ENCODE measurements at places on chromosomes 2 and 18.
A peak's percentile ranks its signal among the peaks of the same experiment; 100 is the strongest.

DNA sequence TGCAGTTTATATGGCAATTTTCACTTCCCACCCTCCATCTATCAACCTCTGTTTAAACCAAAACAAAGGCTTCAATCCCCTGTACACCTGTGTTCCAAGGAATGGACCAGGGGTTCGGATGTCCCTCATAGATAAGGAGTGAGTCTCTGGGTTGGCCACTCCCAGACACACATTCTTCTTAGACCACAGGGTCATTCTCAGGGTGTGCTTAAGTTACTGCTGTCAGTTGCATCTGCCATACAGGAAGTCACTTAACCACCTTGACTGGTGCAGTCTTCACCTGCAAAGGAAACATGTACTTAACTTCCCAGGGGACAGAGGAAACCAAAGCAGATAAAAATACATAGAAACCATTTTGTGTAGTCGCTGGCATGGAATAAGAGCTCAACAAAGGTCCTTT, 151.0 kb upstream of the NDUFV2 start:
- no peak for DNase-seq

DNA sequence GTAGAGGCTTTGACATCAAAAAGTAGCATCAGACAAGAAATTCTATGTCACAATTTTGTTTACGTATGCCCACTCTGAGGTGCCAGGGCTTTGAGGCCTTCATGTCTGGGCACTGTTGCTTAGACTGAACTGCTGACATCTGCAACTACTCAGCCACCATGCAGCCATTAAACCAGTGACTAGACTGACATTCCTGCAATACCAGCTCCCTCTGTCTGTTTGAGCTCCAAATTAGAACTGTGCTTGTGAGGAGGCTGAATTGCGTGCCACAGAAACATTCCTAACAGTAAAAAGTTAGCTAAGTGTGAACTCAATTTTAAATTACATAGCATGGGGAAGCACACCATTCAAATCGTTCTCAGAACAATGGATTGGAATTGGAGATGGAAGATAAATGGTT, 163.2 kb downstream of the INSIG2 start:
- DNase-seq, result peak; percentile 37

GRCh38 chr2:58543442-58543841, 302.3 kb upstream of the FANCL start:
- no peak for DNase-seq

- DNase-seq, result no peak
Observed at GRCh38 chr2:60422826-60423483, 130.5 kb downstream of the BCL11A start.

GRCh38 chr2:240284503-240285259, 144.2 kb upstream of the OTOS start:
- DNase-seq, result no peak

GRCh38 chr2:98464772-98465310, 20.2 kb downstream of the INPP4A start:
- no peak for DNase-seq

DNA sequence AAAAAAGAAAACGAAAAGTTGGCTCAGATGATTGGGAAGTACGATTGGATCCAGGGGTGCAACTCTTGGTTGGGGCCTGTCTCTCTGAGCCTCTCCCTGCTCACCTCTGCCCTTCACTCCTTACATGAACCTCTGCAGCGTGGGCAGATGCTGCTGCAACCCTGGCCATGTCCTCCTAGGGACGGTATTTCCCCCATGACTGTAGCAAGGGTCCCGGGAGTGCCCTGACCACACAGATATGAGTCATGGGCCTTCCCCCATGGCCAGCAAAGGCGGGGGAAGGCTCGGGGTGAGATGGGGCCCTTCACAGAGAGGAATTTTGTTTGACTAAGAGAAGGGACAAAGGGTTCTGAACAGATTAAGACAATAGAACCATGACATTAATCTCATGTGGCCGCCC, 129.0 kb downstream of the NCK2 start:
- no peak for DNase-seq

- no peak for DNase-seq
Observed at GRCh38 chr18:76806301-76806700, 16.1 kb upstream of the ZNF236 start.

DNA sequence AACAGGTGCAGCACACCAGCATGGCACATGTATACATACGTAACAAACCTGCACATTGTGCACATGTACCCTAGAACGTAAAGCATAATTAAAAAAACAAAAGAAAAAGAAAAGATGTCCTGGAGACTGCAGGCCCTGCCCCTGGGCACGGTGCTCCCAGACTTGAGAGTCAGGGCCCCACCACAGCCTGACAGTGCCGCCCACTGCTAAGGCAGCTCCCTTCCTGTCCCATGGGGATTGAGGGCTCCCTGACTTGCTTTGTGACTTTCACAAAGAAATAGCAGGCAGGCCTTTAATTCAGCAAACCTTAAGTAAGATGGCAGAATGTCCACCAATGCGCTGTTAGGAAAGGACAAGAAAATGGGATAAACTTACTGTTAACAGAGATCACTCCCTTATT, 116.8 kb downstream of the NDUFA10 start:
- DNase-seq, result no peak

DNA sequence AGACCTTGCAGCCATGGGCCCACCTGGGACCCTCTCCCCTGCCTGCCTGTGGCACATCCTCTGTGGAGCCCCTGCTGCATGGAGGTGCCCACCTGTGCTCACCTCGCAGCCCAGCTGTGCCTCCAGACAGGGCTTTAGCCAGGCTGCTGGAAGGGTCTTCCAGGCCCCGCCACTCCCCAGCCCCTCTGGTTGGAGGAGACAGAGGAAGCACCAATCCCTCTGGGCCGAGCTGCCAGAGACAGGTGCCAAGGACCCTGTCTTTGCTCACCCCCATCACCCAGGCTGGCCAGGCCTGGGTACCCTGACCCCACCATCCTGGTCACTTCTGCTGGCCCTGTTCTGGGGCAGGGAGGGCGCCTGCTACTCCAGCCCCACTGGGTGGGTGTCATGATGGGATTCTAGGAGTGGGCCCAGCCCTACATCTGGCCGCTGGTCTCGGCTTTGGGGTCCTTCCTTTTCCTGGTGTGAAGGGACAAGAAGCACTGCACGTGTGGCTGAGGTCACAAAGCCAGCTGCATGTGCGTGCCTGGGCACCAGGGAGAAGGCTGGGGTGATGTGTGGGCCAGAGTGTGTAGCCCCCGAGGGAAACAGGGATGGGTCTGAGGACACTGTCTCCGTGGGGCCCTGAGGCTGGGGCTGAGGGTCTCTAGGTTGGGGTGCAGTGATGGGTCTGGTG, 9.3 kb upstream of the NEU4 start:
- DNase-seq, result no peak

GRCh38 chr2:172869861-172870260, 134.2 kb downstream of the RAPGEF4 start:
- DNase-seq, result no peak

GRCh38 chr2:73987109-73987947, 2.6 kb downstream of the TET3 start:
- no peak for DNase-seq

DNA sequence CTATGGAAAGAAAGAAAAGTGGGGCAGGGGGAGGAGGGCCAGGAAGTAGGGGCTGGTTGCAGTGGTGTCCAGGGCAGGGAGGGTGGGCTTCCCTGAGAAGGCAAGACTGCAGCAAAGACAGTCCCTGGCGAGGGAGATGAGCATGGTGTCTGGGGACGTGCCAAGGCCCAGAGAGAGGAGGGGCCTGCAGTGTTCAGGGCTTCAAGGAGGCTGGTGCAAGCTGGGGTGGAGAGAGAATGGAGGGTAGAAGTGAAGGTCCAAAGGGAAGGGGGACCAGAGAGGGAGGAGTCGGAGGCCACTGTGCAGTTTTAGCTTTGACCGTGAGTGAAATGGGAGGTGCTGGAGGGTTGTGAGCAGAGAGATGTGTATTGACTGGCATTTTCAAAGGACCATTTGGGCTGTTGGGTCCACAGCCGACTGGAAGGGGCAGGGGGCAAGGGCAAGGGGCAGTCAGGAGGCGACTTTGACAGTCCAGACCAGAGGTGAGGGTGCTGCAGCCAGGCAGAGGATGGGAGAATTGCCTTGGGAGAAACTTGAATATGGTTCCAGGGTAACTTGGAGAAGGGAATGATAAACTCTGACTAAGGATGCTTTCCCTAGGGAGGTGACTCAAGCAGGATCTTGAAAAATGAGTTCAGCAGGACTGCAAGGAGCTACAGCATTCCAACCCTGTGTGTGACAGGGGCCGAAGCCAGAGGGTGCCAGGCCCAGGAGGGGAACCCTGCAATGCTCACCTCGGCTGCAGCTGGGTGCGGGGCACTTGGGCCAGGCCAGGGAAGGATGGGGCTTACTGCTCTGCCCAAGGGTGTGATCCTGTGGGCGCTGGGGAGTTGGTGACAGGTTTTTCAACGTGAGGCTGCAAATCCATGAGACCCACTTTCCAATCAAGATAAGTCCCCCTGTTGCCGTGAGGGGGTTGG, 177.1 kb upstream of the HAAO start:
- peak; percentile 28 for DNase-seq

- peak; percentile 73 for DNase-seq
Observed at GRCh38 chr2:27754138-27754588, 17.4 kb upstream of the MRPL33 start.

DNA sequence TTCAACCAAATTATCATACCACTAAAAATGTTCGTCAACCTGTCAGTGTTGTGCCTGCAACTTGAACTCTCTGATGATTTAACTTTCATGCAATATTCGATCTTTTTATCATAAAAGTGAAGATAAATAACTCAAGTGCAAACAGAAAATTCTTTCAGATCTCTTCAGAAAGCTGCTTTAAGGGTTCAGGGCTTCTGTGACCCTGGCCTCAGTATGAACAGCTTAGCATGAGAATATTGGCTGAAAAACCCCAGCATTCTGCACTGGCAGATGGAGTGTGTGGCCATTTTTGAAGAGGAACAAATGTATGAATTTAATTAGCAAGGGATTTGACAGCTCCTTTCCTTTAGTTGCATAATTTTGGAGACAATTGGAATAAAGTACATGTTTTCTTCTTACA, 851.4 kb upstream of the SOX11 start:
- no peak for DNase-seq

DNA sequence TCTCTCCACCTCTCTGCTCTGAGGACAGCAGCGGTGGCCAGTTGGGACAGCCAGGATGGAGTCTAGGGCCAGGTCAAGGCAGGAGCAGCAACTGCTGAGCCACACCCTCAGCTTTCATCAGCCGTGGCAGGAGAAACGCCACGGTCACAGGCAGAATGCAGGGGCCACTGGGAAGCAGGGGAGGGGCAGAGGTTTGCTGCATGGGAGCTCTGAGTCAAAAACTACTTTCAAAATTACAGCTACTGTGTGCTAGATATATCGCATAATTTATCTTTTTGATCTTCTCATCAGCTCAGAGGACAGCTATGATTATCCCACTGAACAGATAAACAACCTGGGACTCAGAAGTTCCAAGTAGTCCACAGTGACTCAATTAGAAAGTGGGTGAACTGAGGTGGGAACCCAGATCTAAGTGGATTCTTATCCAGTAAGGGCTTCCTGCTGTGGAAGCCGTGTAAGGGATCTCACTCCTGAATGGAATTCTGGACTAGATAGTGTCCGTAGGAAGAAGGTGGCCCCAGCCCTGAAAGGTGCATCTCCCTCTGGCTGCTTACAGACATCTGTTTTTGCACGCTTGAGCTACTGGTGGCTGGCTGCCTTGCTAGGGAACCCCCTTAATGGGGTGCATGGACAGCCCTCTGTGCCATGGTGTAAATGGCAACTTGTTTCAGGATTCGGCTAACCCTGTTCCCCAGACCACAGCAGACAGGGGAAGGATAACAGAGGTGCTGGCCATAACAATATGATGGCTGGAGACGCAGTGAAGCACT, 194.6 kb upstream of the SMAD2 start:
- no peak for DNase-seq

DNA sequence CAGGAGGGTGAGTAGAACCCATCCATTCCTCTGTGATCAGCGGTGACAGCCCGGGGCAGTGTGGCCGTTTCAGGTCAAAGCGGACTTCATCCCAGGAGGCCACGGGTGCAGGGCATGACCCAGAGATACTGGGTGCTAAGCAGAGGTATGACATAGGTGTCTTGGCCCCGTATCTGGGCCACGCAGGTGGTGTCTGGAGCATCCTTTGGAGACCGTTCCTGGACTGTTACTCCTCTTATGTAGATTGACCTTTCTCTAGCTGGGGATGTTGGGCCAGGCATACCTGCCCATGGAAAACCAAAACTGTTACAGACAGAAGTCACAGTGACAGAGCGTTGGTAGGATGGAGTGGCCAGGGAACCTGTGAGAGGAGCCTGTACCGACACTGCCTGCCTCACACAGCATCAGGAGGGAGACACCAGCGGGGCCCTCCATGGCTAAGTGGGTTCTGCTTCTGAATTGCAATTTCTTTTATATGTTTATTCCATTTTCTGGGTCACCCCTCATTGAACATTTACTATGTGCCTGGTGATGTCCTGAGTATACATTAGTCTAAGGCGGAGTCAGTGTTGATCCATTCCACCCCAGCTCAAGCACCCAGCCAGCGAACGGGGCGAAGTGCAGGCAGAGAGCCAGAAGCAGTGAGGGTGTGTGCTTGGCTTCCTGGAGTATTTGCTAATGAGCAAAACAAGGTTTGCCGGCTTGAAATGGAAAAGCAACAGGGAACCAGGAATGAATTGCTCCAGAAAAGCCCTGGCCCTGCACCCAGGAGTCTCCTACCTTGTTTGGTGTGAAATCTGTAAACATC, 141.7 kb downstream of the SH3RF3 start:
- DNase-seq, result peak; percentile 63

DNA sequence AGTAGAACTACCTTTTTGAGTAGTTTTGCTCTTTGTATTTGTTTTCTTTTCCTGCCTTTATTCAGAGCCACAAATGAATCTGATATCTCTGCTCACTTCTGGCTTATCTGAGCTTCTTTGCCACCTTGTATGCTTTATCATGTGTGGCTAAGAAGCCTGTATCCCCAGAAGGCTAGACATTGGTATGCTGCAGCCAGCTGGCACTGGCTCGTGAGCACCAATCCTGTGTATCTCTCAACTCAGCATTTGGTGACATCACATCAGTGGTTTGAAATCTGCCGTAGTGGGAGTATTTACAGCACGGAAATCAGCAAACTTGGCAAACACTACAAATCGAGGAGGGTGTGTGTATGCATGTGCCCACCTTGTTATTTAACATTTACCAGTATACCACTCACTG, 183.7 kb upstream of the LHCGR start:
- DNase-seq, result no peak

DNA sequence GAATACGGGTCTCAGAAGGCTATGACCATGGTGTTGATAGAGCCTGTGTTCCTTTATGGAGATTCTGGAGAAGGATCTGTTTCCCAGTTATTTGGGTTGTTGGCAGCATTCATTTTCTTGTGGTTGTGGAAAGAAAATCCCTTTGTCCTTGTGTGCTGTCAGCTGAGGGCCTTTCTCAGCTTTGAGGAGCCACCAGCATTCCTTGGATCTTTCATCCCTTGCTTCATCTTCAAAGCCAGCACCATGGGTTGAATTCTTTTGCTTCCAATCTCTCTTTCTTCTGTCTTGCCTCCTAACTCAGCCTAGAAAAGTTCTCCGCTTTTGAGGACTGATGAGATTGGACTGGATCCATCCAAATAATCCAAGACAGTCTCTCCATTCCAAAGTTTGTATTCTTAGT, 103.2 kb upstream of the MMADHC start:
- no peak for DNase-seq

DNA sequence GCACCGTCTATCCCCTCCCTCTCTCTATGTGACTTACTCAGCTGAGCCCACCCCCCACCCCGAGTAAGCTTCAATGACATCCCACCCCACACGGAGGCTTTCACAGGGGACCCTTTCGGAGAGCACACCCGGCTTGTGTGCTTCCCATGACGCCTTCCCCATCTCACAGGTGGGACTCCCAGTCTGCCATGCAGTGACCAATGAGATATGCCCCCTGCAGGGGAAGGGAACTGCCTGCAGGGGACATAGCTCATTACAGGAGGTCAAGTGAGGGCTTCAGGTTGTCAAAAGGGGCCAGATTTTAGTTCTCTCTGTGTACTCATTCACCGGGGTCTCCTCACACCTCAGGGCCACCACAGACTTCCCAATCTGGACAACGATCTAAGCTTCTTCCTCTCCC, 112.6 kb downstream of the GAREM1 start:
- no peak for DNase-seq

Measured in left hindlimb (tissue), 1 donor.